Renal pelvis (tissue), 12 donors: ENCODE measurements at places on chromosomes 5 and 9. TPM values are rescaled to one million over a fixed set of nuclear protein-coding genes. Genes with fewer than 3 reads are reported as not detected.

GPR151 gene
- not detected for polyA plus RNA-seq

ECSCR gene
- 21.7 TPM for polyA plus RNA-seq

MSX2 gene
- 1.2 TPM for polyA plus RNA-seq

GRCh38 chr9:106065136-106065535 lies 370.8 kb downstream of the TMEM38B start:
- no peak for DNase-seq

- peak; percentile 91 for DNase-seq
Measured at GRCh38 chr9:124659099-124659659, 111.9 kb downstream of the NR6A1 start.

DNA sequence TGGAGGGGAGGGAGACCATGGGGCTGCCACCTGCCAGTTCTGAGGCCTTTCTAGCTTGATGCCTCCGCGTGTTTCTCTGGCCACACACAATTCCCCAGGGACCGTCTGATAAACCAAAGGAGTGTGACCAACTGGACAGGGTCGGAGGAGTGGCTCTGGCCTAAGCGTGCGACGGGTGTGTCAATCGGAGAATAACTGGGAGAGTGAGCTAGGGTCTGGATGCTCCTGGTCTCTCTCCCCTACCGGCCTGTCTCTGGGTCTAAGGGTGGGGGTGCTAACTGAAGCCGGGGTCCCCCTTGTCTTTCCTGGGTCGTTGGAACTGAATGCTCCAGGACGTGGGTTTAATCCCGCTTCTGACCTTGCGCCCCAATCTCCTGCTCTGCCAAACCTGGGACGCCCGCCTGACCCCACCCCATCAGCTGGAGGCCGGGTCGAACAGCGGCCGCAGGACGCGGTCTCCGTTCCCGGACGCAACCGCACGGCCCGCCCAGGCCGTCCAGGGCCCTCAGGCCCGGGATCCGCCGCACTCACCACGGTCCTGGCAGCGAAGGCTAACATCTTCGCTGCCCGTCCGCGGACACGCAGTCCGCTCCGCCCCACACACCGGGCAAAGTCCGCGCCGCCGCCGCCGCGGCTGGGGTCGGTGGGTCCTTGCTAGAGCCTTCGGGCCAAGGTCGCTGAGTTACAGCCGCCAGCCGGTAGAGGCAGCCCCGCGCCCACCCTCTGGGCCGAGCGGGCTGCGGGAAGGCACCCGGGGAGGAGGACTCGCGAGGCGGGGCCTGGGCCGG lies 447 bp downstream of the CRAT start:
- no peak for DNase-seq

DNA sequence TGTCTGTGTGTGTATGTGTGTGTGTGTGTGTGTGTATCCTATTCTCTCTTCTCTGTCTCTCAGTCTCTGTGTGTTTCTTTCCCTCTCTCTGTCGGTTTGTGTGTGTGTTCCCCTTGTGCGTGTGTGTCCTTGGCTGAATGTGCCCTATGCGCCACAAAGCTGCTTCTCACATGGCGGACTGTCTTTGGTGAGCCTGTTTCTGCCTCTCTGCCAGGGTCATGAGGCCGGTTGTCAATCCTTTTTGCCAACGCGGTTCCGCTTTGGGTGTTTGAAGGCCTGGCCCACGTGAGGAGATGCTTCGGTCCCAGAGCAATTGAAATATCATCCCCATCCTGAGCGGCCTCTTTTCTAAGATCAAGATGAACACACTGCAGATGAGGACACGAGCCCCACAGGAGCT lies 476.0 kb downstream of the SPATA31A7 start:
- no peak for DNase-seq

DNA sequence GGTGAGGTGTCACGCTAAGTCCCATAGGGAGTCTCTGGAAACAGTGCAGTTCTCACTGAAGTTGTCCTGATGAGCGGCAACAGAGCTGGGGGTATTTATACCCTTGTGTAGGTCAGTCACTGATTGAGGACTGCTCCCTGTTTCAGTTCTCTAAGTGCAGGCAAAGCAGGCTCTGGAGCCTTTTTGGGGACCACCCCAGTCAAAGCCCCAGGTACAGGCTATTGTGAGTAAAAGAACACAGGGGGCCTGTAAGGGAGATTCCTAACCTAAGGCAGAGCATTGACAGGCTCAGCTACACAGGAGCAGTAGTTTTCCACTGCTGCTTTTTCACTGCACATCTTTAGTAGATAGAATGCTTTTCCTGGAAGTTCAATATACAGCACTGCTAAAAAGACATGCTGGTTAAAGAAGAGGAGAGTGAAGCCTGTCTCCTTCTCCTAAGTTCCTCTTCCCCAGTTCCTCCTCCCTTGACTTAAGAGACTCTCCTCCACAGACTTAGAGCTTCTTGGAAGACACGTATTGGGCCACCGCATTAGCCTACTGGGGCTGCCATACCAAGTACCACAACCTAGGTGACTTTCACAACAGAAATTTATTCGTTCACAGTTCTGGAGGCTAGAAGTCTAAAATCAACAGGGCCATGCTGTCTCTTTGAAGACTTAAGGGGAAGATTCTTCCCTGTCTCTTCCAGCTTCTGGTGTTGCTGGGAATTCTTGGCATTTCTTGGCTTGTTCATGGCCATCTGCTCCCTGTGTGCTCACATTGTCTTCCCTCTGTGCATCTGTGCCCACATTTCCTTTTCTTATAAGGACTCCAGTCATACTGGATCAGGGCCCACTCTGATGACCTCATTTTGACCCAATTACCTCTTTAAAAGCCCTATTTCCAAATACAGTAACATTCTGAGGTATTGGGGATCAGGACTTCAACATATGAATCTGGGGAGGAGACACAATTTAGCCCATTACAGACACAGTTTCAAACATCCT lies 221.0 kb downstream of the ESM1 start:
- no peak for DNase-seq

- no peak for DNase-seq
Measured at GRCh38 chr9:38254151-38254550, 138.4 kb upstream of the ALDH1B1 start.

DNA sequence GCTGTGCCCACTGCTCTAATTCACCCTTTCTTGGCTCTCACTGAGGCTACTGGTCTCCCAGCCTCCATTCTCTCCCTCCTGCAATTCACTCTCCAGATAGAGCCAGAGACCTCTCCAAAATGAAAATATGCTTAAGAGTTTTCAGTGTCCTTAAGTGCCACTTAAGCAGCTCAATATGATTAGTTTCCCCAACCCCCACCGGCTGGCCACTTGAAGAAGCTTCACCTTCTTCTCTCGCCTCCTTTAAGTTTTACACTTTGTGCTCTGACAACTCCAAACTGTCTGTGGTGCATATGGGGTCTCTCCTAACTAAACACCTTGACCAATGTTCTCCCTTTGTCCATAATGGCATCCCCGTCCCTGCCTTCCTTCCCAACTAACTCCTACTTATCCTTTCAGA lies 53.4 kb downstream of the CDK5RAP2 start:
- no peak for DNase-seq

DNA sequence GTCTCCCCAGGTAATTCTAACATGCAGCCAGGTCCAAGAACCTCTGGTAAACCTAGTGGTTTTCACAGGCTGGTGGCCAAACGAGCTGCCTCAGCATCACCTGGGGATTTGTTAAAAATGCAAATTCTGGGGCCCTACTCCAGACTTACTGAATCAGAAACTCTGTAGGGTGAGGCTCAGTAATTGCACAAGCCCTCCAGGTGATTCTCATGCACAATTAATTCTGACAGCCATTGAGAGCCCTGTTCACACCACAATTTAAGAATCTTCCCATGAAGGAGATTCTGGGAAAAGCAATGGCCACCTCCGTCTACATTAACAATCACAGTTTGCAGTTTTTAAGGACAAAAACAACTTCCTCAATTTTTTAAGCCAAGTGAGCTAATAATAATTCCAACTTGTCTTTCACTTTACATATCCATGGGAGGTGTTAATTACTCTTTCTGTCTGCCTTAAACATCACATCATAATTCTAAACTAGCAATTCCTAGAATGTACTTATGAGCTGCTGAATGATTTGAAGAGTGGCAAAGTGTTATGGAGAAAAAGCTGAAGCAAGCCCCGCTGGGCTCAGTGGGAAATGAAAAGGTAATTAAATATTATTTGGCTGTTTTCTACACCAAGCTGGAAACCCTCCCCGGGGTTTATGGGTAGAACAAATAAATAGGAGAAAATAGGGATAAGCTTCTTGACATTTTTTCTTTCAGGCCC lies 70.0 kb downstream of the GLDC start:
- no peak for DNase-seq

GRCh38 chr5:178467568-178468195 lies 122.5 kb downstream of the COL23A1 start:
- peak; percentile 71 for DNase-seq

GRCh38 chr5:53423724-53424123 lies 56.7 kb upstream of the FST start:
- no peak for DNase-seq

GRCh38 chr5:120479066-120479465 lies 15.0 kb downstream of the PRR16 start:
- DNase-seq: no peak

- no peak for DNase-seq
Measured at GRCh38 chr5:160692271-160692670, 159.7 kb downstream of the ATP10B start.

DNA sequence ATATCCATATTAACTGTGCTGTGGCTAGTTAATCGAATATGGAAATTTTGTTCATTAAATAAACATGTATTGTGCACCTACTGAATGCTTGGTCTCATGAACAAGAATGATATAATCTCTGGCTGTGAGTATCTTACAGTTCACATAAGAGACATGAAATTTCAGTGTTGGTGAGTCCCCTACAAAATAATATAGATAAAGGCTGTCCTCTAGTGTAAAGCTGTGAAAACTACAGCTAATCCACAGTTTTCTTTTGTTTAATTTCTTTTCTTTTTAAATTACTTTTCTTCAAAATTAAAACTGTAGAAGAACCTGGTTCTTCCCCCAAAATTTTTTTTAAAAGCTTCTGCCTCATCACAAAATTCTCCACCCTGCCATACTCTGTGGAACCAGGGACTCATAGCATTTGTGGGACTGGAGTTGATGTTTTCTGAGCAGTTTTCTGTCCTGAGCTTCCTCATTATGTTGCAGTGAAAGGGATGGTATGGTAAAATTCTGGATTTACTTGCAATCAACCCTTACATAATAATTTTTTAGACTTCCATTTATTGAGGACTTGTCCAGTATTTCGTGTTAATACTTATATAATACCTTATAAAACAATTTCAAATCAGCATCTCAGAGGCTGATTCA lies 135.0 kb downstream of the STK32A start:
- no peak for DNase-seq
